ENCODE measurements at places on chromosomes 2 and 18.
A peak's percentile ranks its signal among the peaks of the same experiment; 100 is the strongest.

DNA sequence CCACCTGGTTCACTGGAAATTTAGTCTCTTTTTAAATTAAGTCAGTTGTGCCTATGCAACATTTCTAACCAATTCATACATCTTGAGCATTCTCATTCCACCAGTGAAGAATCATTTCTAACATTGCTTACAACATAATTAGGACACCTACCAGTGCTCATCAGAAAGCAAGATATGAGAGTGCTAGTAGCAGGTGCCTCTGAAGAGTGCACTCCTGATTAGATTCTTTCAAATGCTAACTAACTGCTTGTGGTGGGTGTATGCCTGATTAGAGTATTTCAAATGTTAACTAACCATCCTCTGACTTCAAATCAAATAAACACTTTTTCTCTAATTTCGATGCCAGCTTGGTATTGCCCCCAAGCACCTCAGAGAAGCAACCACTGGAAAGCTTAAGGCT lies 124.3 kb upstream of the DNAJC10 start:
- no peak for DNase-seq

DNA sequence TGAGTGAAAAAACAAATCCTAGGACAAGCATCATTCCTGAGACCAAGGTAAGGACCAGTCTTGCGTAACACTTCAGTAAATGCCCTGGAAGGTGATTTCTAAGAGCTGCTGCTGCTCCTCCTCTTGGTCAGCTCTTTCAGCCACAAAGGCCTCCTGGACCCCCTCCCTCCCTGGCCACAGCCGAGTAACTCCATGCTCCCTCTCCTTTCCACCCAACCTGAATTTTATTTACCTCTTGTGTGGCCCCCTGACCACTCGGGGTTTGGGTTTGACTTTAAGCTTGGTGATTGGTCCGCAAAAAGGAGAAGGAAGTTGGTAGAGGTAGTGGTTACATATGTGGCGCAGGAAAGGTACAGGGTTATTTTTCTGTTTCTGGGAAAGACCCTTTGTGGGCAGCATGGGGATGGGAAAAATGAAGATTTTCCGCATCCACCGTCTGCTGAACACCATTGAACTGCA lies 9.2 kb downstream of the HTRA2 start:
- no peak for DNase-seq

GRCh38 chr2:99481941-99482340 lies 7.9 kb downstream of the REV1 start:
- no peak for DNase-seq

DNA sequence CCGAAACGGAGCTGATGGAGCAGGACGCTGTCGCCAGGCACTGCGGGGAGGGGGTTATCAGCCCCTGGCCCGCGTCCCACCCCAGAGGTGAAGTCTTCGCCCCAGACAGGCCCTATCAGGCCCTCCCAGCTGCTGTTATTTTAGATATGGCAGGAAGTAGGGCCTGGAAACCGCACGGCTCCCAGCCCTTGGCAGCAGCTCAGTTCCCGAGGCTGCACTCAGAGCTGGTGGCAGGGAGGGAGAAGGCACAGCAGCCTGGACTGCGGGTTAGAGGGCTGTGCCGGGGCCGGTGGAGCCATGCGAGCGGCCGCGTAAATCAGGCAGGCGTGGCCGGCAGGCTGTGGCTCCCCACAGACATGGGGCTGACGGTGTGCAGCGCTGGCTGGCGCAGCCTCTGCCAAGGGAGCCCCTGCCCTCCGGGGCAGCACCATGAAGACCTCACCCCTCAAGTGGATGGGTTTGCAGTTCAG lies 111.4 kb downstream of the NFATC1 start:
- peak; percentile 61 for DNase-seq

- no peak for DNase-seq
These were observed 145.6 kb upstream of the GYPC start for GRCh38 chr2:126510356-126510755.

- no peak for DNase-seq
These were observed 7.3 kb upstream of the ASIC4 start for GRCh38 chr2:219506802-219507526.

GRCh38 chr2:196827356-196827755 lies 18.2 kb upstream of the C2orf66 start:
- no peak for DNase-seq

DNA sequence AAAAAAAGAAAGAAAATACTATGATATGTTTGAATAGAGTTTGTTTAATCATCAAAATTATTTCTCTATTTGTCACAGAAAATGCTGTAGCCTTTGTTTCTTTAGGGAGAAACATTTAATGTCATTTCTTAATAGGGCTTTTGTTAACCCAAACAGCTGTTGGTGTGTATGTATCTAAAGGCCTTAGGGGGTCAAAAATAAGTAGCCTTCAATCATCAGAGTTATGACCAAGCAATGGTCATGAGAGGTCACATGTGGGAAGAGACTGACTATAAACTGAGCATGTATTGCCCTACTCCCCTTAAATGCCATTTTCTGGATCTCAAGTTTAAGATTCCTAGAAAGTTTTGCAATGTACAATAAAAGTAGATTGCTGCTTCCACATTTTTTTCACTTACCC lies 22.7 kb downstream of the HNMT start:
- no peak for DNase-seq

- DNase-seq, result no peak
These were observed 24.5 kb downstream of the IMPA2 start for GRCh38 chr18:12005538-12006487.

GRCh38 chr2:134301928-134302260 lies 48.0 kb downstream of the MGAT5 start:
- no peak for DNase-seq

GRCh38 chr18:8765783-8766463 lies 60.6 kb downstream of the MTCL1 start:
- peak; percentile 91 for DNase-seq

- DNase-seq, result no peak
These were observed 39.2 kb downstream of the ARHGEF4 start for GRCh38 chr2:130875935-130876334.

DNA sequence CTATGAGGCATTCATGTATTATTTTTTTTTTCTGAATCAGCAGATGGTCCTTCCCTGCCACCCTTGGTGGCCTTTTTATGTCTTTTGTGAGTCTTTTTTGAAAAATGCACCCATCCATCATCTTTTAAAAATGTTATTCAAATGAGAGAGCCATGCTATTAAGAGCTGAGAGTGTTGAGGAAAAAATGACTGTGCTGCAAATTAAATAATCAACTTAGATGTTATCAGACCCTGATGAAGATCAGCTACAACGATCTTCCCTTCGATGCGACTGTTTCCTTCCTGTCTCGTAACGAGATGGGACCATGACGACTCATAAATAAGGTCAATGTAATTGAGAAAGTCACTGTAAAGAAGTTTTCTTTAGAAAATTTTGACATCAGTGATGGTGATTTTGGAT lies 44.4 kb downstream of the TRIB2 start:
- no peak for DNase-seq

DNA sequence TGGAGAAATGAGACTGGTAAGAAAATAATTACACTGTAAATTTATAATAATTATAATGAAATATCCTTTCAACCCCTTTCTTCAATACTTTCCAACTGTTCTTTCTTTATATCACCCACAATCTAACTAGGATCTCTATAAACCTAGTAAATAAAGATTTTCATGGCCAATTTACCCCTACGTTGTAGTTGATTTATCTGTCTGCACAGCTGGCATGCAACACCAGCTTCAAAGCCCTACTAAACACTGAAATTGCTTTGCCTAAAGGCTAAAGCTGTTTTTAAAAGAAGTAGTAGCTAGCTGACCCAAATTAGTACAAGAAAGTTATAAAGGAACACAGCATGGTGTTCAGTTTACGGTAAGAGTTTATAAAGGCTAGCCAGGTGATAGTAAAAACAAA lies 140.1 kb downstream of the NOL4 start:
- DNase-seq, result no peak

GRCh38 chr2:176781570-176782217 lies 430.9 kb upstream of the HNRNPA3 start:
- no peak for DNase-seq

DNA sequence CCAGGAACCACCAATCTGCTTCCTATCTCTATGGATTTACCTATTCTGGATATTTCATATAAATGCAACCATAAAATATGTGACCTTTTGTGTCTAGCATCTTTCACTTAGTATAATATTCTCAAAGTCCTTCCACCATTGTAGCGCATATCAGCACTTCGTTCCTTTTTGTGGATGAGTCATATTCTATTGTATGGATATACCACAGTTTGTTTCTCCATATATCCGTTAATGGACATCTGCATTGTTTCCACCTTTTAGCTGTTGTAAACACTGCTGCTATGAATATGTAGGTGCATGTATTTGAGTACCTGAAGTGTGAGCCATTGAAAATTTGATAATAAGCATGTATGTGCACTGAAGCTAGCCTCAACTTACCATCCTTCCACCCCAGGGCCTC lies 80.1 kb downstream of the NBAS start:
- no peak for DNase-seq

All from choroid plexus epithelial cell (primary cell).